ENCODE measurements at places on chromosomes 2 and 18.

DNA sequence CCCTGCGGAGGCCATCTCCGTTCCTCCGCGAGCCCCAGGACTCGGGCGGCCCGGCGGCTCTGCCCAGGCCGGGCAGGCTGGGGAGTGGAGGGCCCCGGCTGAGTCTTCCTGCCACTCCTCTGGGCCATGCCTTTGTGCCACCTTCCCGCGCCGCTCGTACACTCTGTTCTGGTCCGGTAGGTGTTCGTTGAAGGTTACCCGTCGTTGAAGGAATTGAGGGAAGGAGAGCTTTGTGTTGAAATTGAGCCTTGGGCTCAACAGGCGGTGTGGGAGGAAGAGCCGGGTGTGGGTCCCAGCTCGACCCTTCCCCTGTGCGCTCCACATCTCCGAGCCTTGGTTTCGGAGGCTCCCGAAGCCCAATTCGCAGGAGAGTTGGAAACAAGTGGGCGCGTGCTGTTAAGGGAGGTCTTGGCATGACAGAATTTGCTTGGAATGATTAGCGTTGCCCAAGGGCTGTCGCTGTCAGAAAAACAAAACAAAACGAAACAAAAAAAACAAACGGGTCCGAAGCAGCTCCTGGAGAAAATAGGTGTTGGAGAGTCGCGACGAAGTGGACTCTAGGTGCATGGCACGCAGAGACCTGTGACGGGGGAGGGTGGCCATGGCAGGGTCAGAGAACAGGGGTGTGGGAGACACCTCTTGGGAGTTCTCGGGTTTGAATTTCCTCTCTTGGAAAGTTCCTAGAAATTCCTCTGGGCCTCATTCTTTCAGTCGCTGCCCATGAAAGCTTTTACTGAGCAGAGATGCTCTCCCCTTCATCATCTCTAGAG is 1.2 kb upstream of the MZT2A start:
- no peak for DNase-seq

- DNase-seq = no peak
These were observed 391 bp upstream of the TMEM17 start for GRCh38 chr2:62506421-62506750.

DNA sequence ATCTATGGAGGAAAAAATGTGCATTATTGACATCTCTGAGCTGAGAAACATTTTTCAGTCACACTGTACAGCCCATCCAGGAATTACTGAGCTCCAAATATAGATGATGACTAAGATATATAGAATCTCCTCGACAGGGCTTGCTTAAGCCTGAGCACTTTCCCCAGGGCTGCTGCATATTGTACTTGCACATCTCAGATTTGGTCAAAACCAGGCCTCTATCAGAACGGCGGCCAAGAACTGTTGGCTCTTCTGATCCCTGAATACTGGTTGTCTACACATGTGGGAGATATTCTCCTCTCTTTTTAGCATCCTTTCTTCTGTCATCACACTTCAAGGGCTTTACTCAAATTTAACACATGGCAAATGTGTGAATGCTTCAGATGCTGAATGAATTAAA is 201.5 kb upstream of the SLC35G4 start:
- no peak for DNase-seq

GRCh38 chr2:48417856-48418838 is 111.8 kb upstream of the STON1 start:
- DNase-seq = no peak

- no peak for DNase-seq
These were observed 12.1 kb upstream of the TTC39C start for GRCh38 chr18:24002479-24002878.

GRCh38 chr18:76380791-76381405 is 114.1 kb downstream of the ZNF516 start:
- DNase-seq = no peak

Data from cerebellar nuclear complex (tissue), 1 donor.